ENCODE measurements at places on chromosomes 3 and 15.

DNA sequence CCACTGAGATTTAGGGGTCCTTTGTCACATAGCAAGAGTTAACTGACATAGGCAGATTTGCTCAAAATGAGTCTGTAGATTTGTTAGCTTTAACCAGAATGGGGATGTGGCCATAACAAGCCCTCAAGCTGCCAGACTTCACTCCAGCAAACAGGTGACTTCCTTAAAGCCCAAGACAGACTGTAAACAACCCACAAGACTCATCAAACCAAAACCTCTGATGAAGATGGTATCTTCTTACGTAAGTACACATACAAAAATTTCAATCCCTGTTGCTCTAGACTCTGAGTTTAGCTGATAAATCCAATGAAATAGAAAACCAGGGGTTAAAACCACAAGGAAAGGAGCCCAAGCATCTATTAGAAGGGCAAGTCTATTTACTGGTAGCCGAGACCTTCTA lies 18.2 kb upstream of the ZBTB20 start:
- no peak for DNase-seq

- peak; percentile 82 for DNase-seq
Measured at GRCh38 chr15:72319360-72319984, 485 bp downstream of the CELF6 start.

DNA sequence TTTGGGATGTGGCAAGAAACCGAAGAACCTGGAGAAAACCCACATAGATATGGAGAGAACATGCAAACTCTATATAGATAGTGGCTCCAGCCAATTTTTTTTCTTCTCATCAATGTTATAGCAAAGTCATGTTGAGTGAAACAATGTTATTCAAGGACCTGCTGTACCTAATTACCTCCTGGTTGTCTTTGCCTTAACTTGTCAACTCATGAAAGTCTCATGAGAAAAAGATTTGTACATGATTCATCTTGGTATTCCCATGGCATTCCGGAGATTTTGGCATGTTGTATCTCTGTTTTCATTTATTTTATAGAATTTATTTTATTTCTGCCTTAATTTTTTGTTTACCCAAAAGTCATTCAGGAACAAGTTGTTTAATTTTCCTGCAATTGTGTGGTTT lies 303.8 kb upstream of the CDIN1 start:
- no peak for DNase-seq

GRCh38 chr3:188007897-188008296 lies 146.1 kb upstream of the LPP start:
- DNase-seq, result no peak

GRCh38 chr3:123488645-123489347 lies 39.9 kb upstream of the ADCY5 start:
- DNase-seq, result no peak
